Stimulated activated CD8-positive, alpha-beta memory T cell treated with anti-CD3 and anti-CD28 coated beads, Interleukin-2, amount 100 ng/mL, for 48 hours (primary cell): ENCODE measurements at places on chromosomes 2 and 18.
A peak's percentile ranks its signal among the peaks of the same experiment; 100 is the strongest.

DNA sequence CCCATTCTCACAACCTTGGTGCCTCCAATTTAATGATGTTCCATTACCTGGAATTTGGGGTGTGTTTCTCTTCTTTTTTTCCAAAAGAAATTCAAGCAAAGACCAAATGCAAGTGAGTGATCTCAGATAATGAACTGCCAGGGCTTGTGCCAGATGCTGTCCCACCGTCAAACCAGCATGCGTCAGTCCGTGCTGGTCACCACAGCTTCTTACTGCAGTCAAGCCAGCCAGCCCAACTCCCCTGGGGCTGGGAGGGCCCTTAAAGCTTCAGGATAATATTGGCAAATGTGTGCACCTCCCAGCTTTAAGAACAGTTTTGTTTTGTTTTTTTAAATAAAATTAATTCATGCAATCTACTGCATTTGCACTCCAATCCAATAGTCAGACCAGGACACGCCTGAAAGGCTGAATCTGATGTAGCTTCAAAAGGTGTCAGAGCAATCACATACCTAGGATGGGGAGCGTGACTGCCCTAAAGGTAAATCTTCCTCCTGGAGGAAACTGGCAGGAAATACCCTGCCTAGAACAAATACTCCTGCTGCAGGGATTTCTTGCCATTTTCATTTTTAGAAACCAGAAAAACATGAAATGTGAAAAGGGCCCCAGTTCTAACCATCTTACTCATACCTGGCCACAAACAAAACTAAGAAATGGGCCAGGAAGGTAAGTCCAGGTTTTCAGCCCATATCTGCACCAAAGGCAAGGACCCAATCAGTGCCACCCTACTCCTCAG is 26.8 kb upstream of the SP3 start:
- no peak for DNase-seq

GRCh38 chr2:168814939-168815907 is 12.8 kb downstream of the NOSTRIN start:
- no peak for DNase-seq

DNA sequence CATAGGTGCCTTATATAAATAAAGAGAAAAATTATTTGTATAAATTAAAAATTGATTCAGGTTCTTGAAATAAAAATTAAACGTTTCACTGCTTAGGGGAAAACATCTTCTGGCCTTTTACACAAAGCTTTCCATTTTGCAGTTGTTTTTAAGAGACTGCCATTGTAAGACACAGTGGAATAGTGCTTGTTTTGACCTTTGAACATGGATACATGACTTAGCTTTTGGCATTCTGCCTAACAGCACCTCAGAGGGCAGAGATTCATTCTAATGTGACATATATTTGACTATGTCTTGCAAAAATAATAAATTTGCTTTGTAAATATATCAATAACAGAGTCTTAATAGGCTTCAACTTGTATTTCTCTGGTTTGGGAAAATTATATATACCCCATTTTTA is 142.1 kb downstream of the SLC4A10 start:
- no peak for DNase-seq

- peak; percentile 60 for DNase-seq
Measured at GRCh38 chr2:25822190-25823117, 55.8 kb downstream of the ASXL2 start.

DNA sequence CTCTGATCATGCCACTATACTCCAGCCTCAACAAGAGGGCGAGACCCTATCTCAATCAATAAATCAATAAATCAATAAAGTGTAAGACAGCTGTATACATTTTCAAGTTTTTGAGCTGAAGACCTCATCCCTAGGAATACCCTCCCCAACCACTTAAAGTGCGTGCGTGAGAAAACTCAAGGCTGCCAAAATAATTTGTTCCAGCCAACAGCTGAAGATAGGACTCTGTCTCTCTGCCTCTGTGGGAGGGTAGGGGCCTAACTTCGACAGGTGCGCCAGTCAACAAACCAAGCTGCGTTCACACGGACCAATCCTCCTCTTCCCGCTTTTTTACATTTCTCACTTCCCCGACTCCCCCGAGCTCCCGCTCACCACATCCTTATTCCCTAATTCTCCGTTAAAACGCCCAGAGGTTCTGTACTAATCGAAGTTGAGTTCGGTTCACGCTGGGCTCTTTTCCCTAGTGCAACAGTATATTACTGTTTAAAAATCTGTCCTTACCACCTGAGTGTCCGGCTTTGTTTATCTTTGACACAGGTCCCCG is 618 bp downstream of the POLR2D start:
- DNase-seq, result no peak

DNA sequence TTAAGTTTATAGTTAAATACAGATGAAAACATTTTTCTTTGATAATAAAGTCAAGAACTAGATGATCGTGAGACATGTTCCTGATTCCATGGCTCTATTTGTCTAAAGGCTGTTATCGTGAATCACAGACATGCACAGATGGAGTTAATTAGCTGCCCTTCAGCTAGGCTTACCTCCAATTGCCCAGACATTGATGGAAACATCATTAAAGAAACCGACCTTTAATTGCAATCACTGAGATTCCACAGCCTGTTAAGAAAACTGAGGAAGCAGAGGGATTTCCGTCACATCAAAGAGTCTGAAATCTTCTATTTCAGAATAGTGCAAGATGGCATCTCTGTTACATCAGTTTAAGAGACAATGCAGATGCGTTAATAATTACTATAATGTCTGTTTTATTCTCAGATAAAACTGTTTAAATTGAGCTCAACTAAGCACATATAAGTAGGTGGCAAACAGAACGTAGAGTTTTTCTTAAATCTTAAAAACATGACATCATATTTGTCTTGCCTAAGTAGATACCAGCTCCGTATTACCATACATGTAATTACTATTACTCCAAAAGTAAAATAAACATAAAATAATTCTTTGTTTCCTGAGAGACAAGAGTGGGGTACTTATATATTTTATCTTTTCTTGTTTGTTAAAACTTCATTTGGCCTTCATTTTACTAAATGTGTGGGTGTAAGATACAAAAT is 23.9 kb upstream of the CRACDL start:
- DNase-seq, result no peak

DNA sequence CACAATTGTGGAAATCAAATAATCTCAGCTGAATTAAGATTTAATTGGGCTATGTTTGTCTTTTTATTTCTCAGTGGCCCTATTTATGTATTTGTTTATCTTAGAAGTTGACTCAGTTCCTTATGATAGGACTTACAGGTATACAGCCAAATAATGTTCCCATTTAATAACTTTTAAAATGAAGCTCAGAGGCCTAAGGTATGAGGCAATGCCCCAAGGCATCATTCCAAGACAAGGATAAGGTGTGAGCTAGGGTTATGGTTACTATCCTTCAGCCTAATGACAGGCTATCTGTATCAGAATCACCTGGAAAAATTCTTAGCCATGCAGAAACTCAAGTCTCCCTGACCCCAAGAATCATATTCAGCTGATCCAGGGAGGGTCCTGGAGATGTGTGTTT is 7.4 kb upstream of the NRBP1 start:
- no peak for DNase-seq

- no peak for DNase-seq
Measured at GRCh38 chr18:69590150-69590549, 189.5 kb downstream of the DOK6 start.

DNA sequence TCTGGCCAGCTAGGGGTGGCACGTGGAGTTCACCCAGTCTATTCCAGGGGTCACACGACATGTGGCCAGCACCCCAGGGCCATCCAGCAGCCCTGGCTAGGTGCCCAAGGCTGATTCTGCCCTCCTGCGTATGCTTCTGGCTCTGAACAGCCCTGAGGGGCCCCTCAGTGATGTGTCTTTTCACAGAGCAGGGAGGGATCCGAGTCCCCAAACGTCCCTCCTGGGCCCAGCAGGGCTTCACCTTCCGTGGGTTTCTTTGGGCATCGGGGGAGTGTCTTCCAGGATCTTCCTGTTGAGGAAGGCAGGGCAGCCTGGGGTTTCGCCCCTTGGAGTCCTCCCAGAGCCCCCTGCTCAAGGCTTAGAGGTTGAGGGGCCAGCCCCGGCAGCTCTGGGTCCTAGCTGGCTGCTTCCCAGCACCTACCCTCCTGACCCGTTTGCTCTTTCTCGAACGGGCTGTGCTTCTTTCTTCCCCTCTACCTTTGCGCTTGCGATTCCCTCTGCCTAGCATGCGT is 165.9 kb downstream of the DYSF start:
- DNase-seq, result no peak

- DNase-seq, result peak; percentile 26
Measured at GRCh38 chr2:213015387-213016165, 135.8 kb downstream of the IKZF2 start.

- DNase-seq, result no peak
Measured at GRCh38 chr2:3959372-3959771, 256.0 kb downstream of the DCDC2C start.
